Osteoblast (primary cell): ENCODE measurements at places on chromosomes 16 and 17. TPM values are rescaled to one million over a fixed set of nuclear protein-coding genes. Genes with fewer than 3 reads are reported as not detected.

- DNase-seq, result peak; percentile 50
Measured at GRCh38 chr17:281365-281999, 71.1 kb downstream of the RPH3AL start.

DNA sequence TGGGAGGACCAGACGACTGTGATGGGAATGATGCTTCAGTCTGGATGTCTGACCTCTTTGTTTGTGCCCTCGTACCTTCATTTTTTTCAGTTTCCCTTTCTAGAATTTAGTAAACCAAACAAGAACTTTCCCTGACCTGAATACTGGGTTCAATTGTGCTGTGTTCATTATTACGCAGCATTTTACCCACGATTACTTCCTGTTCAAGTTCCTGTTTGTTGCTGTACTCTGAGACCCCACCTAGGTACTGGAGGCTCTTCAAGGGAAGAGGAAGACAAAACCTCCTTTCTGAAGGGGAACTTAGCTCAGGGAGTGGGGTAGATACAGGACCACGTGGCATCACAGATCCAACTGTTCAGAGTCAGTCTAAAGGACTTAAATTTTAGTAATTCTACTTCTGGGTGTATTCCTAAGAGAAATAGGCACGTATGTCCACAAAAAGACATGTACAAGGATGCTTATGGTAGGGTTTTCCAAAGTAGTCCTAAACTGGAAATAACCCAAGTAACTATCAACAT lies 9.2 kb upstream of the PRKCB start:
- no peak for DNase-seq

DNA sequence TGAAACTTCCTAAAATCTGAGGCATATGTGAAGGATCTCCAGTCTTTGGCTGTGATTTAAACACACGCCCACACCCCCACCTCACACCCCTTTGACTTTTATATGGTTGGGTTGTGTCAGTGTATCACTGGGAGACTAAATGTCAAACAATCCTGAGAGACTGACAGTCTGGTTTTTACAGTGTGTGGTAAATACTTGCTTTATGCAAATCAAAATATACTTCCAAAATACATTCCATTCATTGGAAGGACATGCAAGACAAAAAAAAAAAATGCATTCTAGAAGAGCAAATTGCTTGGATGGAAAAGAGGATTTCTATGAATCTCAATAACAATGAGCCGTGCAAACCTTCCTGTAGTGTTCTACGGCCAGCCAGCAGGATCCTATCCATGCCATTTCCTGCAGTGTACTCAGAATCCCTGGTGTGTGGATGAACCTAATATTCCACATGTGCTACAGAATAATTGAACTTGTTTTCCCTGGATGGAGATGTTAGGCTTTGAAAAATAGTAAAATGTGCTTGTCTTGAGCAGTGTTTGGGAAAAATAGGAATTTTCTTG lies 602.1 kb upstream of the GOT2 start:
- DNase-seq, result no peak

DNA sequence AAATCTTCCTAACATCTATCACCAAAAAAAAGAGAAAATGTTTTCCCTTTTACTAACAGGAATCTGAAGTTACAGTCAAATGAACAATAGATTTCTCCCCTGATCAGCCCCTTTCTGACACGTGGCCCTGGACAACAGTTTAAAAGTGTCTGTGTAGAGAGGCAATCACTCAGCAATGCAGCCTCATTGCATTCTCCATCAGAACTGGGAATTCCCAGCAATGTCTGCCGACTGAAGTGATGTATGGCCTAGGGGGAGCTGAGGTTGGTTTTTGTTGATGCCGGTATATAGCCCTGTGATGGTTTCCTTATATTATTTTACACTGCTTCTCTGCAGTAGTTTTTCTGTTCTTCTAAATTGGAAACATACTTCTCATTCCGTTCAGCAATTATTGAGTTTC lies 904.3 kb upstream of the CDH8 start:
- DNase-seq, result no peak

GRCh38 chr16:58499615-58500351 lies at the start of gene NDRG4:
Gene NDRG4, plus strand, starts transcription at chr16:58500143. Its CDS starts 106 bp downstream, at chr16:58500249.
- DNase-seq, result peak; percentile 95

Gene CFAP97D1
- total RNA-seq, result under 0.01 TPM in 1 of 2 replicates, not detected in the other

Gene CCL13
- 0.36 TPM in 1 of 2 replicates, not detected in the other for total RNA-seq

- peak; percentile 91 for DNase-seq
Measured at GRCh38 chr16:3182608-3183444, 5.2 kb upstream of the OR1F1 start.

GRCh38 chr16:50165473-50165872 lies 12.4 kb downstream of the TENT4B start:
- no peak for DNase-seq

DNA sequence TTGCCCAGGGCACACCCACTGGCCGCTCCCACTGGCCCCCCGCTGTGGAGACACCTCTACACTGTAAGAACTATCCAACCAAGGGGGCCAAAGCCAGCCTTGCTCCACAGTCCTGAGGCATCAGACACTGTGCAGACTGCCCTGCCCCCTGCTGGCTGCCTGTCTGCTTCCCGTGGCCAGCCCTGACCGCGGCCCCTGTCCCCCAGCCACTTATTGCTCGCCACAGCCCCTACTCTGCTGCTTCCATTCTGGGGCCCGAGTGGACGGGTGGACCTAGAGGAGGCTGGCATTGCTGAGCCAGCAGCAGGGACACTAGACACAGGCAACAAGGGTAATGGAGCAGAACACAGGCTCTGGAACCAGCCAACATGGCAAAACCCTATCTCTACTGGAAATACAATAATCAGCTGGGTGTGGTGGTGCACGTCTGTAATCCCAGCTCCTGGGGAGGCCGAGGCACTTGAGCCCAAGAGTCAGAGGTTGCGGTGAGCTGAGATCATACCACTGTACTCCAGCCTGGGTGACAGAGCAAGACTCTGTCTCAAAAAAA lies 19.7 kb upstream of the LRRC37A3 start:
- DNase-seq, result peak; percentile 82

Gene TLCD3A
- 19.5 and 28.6 TPM in 2 replicates for total RNA-seq

DNA sequence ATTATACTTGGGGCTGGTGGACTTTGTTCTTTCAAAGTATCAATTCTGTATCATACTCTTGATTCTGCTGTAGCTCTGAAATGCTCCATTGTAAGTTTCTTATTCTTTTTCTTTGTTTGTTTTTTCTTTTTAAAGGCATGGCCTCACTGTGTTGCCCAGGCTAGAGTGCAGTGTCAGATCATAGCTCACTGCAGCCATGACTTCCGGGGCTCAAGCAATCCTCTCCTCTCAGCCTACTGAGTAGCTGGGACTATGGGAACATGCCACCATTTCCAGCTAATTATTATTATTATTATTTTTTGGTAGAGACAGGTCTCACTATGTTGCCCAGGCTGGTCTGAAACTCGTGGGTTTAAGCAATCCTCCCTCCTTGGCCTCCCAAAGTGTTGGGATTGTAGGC lies 38.9 kb upstream of the METTL9 start:
- DNase-seq, result no peak

Gene CCL7
- 0.29 and 0.36 TPM in 2 replicates for total RNA-seq

Gene GJD3
- total RNA-seq, result 1.8 and 2.7 TPM in 2 replicates

- DNase-seq, result no peak
Measured at GRCh38 chr17:58184308-58184985, 8.1 kb upstream of the EPX start.

Gene ITPRIPL2
- total RNA-seq, result 58.6 and 59.4 TPM in 2 replicates
